ENCODE measurements at places on chromosomes 4 and X. TPM values are rescaled to one million over a fixed set of nuclear protein-coding genes. Genes with fewer than 3 reads are reported as not detected.
A peak's percentile ranks its signal among the peaks of the same experiment; 100 is the strongest.

Gene VEGFD
- total RNA-seq: 1.4 TPM

Gene TLR10
- not detected for total RNA-seq

Gene NKX6-1
- total RNA-seq: not detected

Gene CLGN
- total RNA-seq: 53.6 TPM

Gene RGS12
- 16.3 TPM for total RNA-seq

Gene GC
- not detected for total RNA-seq

Gene CFAP99
- total RNA-seq: not detected

Gene PDE6B
- total RNA-seq: 2.3 TPM

Gene CT83
- total RNA-seq: not detected

GRCh38 chr4:168863719-168864647 lies 146.1 kb downstream of the CBR4 start:
- no peak overlapping the region for H3K27ac ChIP-seq
- no peak overlapping the region for H3K4me3 ChIP-seq
- peaks cover 44% of the 10 kb centered on the region for H3K4me1 ChIP-seq
- no peak for DNase-seq
- no peaks in the 10 kb centered on the region for H3K36me3 ChIP-seq

- peaks cover 21% of the 10 kb centered on the region for H3K4me1 ChIP-seq
- H3K27me3 ChIP-seq: no peaks in the 10 kb centered on the region
- H3K4me3 ChIP-seq: no peak overlapping the region
- DNase-seq: no peak
- no peak overlapping the region for H3K27ac ChIP-seq
These were observed 22.3 kb upstream of the HERC3 start for GRCh38 chr4:88570001-88570400.

DNA sequence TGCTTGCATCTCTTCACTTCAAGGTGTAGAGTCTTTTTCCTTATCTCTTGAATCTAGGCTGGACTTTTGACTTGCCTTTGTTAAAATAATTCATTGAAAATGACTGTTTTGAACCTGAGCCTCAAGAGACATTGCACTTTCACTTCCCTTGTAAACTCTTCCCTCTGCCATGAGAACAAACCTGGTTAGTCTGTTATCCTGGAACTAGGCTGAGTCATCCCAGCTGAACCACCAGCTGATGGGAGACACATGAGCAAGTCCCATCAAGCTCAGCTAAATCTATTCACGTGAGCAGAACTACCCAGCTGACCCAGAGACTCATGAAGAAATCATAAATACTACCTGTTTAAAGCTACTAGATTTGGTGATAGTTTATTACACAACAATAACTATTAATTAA lies 202.3 kb upstream of the CENPE start:
- no peak overlapping the region for H3K27ac ChIP-seq
- DNase-seq: no peak
- no peaks in the 10 kb centered on the region for H3K27me3 ChIP-seq
- no peaks in the 10 kb centered on the region for H3K4me1 ChIP-seq

- no peak for DNase-seq
- no peaks in the 10 kb centered on the region for H3K36me3 ChIP-seq
These were observed 171.1 kb downstream of the PDGFRA start for GRCh38 chr4:54400188-54400587.

DNA sequence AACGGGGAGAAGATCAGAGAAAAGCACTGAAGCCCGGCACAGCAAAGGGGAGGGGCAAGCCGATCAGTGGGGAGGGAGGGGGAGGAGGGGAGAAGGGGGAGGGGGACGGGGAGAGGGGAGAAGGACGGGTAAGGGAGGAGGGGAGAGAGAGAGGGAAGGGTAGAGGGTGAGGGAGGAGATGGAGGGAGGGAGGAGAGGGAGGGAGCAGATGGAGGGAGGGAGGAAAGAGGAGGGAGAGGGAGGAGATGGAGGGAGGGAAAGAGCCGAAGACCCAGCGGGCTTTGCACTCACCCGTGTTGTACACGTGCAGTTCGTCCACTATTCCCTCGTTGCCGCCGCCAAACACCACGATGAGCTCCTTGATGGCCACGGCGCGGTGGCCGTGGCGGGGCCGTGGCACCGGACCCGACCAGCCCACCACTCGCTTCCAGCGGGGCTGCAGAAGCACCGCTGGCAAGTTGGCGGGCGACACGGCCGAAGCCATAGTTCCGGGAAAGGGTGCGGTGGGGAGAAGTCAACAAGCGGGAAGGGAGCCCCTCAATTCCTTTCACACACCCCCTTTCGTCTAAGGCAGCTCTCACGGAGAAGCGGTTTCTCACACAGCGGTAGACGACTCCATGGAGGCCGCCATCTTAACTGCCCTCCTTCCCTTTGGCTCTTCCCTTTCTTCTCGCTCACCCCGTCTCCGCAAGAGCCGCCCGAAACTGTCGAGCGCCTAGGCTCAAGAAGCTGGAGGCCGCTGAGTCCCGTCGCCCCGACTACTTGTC lies 1.1 kb downstream of the HCFC1 start:
- peaks cover 57% of the 10 kb centered on the region for H3K4me1 ChIP-seq
- H3K4me3 ChIP-seq: peak overlapping the region; percentile 84
- DNase-seq: peak; percentile 47
- H3K27me3 ChIP-seq: no peaks in the 10 kb centered on the region
- peak overlapping the region; percentile 97 for H3K27ac ChIP-seq
- no peaks in the 10 kb centered on the region for H3K36me3 ChIP-seq

DNA sequence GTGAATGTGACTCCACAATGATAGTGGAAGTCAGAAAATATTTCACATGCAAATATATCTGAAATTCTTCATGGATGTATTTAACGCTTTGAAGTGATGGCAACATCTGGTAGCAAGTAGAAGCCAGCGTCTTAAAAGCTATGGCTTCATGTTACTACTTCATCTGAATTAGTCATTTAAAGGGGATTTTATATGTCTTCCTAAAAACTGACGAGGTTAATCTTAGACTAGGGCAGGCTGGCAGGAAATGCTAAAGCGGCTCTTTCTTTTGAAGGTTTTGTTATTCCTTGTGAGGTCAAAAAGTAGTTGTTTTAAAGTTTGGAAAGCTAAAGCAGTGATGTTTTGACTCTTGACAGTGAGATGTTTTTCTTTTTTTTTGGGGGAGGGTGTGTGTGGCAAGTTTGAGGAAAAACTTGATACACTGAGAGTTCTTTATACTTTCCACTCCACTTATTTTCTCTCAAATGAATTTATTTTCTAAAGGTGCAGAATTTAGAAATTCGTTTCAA lies 22.6 kb downstream of the PLS3 start:
- no peak for DNase-seq
- no peaks in the 10 kb centered on the region for H3K4me1 ChIP-seq
- peaks cover 7% of the 10 kb centered on the region for H3K36me3 ChIP-seq
- H3K27ac ChIP-seq: peak overlapping the region; percentile 54

GRCh38 chr4:128835498-128836222 lies 26.2 kb downstream of the JADE1 start:
- H3K4me3 ChIP-seq: no peak overlapping the region
- peak; percentile 80 for DNase-seq
- H3K27ac ChIP-seq: peak overlapping the region; percentile 64
- H3K4me1 ChIP-seq: peaks cover 52% of the 10 kb centered on the region
- H3K27me3 ChIP-seq: no peaks in the 10 kb centered on the region
- no peaks in the 10 kb centered on the region for H3K36me3 ChIP-seq

- no peaks in the 10 kb centered on the region for H3K4me1 ChIP-seq
- no peaks in the 10 kb centered on the region for H3K36me3 ChIP-seq
- no peaks in the 10 kb centered on the region for H3K27me3 ChIP-seq
- no peak overlapping the region for H3K27ac ChIP-seq
- no peak for DNase-seq
- H3K4me3 ChIP-seq: no peak overlapping the region
These were observed 11.6 kb upstream of the VEGFD start for GRCh38 chrX:15395789-15396188.

DNA sequence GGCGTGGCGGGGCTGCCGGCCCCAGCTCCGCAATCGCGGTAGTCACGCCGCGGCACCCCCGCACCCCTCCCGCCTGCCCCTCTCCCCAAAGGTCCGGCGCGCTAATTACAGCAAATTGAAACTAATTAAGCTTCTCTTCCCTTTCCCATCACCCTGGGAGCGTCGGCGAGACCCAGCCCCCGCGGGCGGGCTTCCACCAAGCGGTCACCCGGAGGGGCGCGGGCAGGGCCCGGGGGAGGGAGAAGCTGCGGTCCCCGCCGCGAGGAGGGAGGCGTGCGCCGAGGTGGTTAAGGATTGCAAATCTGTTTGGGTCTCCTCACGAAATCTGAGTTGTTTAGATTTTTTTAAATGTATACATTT lies 13.1 kb downstream of the ARX start:
- peaks cover 9% of the 10 kb centered on the region for H3K27me3 ChIP-seq
- DNase-seq: no peak
- H3K4me1 ChIP-seq: no peaks in the 10 kb centered on the region
- no peak overlapping the region for H3K27ac ChIP-seq
- no peaks in the 10 kb centered on the region for H3K36me3 ChIP-seq
- peak overlapping the region; percentile 28 for H3K4me3 ChIP-seq

- peak overlapping the region; percentile 49 for H3K27ac ChIP-seq
- H3K4me3 ChIP-seq: peak overlapping the region; percentile 33
- peaks cover 12% of the 10 kb centered on the region for H3K4me1 ChIP-seq
These were observed 86.7 kb upstream of the C1QTNF7 start for GRCh38 chr4:15340902-15341732.

DNA sequence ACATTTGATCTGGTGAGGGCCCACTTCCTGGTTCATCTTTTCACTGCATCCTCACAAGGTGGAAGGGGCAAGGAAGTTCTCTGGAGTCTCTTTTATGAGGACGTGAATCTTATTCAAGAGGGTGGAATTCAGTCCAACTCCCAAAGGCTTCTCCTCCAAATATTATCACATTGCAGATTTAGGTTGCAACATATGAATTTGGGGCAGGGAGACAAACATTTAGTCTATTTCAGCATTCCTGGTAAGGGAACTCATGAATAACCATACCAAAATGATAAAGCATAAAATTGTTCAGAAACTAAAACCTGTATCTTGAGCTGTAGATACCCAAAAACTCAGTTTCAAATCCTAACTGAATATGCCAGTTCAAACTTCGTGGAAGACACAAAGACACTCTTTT lies 246.8 kb downstream of the QDPR start:
- no peak overlapping the region for H3K27ac ChIP-seq
- no peaks in the 10 kb centered on the region for H3K4me1 ChIP-seq
- H3K36me3 ChIP-seq: no peaks in the 10 kb centered on the region
- H3K4me3 ChIP-seq: no peak overlapping the region
- no peak for DNase-seq
- no peaks in the 10 kb centered on the region for H3K27me3 ChIP-seq

DNA sequence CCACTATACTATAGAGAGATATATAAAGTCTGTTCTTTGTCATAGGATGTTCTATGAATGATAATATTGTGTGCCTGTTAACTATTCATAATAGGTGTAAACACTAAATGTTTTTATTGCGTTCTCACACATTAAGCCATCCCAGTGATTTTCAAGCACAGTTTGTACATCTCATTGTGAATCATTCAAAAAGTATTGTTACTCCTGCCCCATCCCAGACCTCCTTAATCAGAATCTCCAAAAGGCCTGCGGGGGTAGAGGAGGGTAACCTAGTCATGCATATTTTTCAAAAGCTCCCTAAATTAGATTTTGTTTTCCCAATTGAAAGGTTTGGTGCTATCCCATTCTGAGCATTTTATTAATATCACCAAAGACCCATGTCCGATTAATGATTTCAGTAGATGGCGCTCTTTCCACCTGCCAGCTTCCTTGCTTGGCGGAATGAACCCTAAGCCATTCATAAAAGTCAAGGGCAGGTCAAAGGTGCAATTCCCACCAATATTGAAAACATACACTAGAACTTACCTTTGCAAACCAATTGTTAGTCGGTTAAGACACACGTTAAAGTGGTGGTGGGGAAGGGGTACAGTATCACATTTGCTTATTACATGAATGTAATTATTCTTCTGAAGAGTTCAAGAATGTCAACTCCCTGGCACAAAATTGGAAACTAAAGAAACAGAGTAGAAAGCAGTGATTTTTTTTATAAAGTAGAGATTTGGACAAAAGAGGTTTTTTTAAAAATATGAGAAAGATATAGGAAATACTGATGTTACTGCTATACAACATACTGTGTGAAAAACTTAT lies 5.8 kb upstream of the TET2 start:
- no peaks in the 10 kb centered on the region for H3K36me3 ChIP-seq
- H3K4me3 ChIP-seq: no peak overlapping the region
- no peaks in the 10 kb centered on the region for H3K27me3 ChIP-seq
- peaks cover 27% of the 10 kb centered on the region for H3K4me1 ChIP-seq
- DNase-seq: no peak
- no peak overlapping the region for H3K27ac ChIP-seq

- no peak overlapping the region for H3K27ac ChIP-seq
- DNase-seq: no peak
- H3K27me3 ChIP-seq: no peaks in the 10 kb centered on the region
- no peaks in the 10 kb centered on the region for H3K36me3 ChIP-seq
- no peak overlapping the region for H3K4me3 ChIP-seq
These were observed 33.4 kb upstream of the PHKA2 start for GRCh38 chrX:19017271-19017670.
